ENCODE measurements at places on chromosomes 4 and X.

GRCh38 chr4:41652971-41653370, 95.6 kb downstream of the PHOX2B start:
- H3K36me3 ChIP-seq: no peaks in the 10 kb centered on the region
- no peaks in the 10 kb centered on the region for H3K27me3 ChIP-seq
- no peak overlapping the region for H3K27ac ChIP-seq
- no peak overlapping the region for H3K4me3 ChIP-seq

DNA sequence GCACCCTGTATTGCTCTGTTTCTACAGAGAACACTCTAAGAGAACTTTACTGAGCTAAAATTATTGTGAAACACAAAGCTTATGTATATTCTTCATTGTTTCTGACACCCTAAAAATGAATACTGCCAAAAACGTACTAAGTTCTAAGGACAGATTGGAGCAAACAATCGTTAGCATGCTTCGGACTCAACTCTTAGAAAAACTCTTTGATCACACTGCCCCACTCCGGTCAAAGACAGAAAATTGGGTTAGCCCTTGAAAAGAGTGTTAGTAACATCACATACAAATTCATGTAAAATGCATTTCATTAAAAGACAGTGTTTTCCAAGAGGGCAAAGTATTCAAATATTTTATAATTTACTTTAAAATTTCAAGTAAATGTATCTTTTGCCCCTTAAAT, 177.4 kb downstream of the DCHS2 start:
- no peak overlapping the region for H3K27ac ChIP-seq
- H3K4me3 ChIP-seq: no peak overlapping the region
- no peak for DNase-seq
- H3K36me3 ChIP-seq: no peaks in the 10 kb centered on the region

DNA sequence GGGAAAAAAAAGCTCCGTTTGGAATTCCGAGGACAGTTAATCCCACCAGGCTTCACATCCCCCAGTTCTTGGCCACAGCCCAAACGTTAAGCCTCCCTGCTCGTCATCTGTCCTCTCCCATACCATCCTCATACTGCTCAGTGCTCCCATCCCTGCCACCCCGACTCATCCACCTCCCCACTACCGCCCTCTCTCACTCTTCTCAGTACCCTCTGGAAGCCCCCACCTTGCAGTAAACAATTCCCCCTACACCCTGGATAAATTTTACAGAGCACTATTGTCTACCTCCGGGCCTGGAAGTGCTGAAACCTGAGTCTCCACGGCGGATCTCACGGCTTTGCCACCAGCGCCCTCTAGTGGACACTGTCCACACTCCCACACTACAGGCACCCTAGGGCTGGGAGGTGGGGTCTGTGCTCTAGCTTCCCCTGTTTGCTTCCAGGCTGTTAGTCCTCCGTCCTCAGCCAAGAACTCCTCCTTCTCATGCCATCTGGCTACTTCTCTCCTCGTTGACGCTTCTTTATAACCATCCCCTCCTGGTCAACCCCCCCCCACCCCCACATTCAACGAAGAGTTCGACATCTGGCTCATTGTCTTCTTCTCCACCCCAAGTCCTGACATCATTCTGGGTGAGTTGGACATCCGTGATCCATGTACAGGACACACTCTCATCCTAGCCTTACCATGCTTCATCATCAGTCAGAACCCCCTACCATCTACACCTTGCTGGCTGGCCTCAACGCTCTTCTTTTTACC, 54.5 kb downstream of the RTL9 start:
- no peaks in the 10 kb centered on the region for H3K36me3 ChIP-seq
- no peaks in the 10 kb centered on the region for H3K4me1 ChIP-seq
- no peaks in the 10 kb centered on the region for H3K27me3 ChIP-seq
- no peak overlapping the region for H3K27ac ChIP-seq
- H3K4me3 ChIP-seq: no peak overlapping the region

- H3K4me1 ChIP-seq: no peaks in the 10 kb centered on the region
- no peak overlapping the region for H3K4me3 ChIP-seq
- no peaks in the 10 kb centered on the region for H3K27me3 ChIP-seq
- H3K27ac ChIP-seq: no peak overlapping the region
- no peak for DNase-seq
- no peaks in the 10 kb centered on the region for H3K36me3 ChIP-seq
Measured at GRCh38 chrX:52424656-52425055, 55.8 kb downstream of the XAGE2 start.

GRCh38 chr4:188986271-188986689, 847.0 kb downstream of the TRIML1 start:
- no peak overlapping the region for H3K27ac ChIP-seq
- DNase-seq: no peak
- H3K4me3 ChIP-seq: no peak overlapping the region
- no peaks in the 10 kb centered on the region for H3K4me1 ChIP-seq
- H3K27me3 ChIP-seq: no peaks in the 10 kb centered on the region

DNA sequence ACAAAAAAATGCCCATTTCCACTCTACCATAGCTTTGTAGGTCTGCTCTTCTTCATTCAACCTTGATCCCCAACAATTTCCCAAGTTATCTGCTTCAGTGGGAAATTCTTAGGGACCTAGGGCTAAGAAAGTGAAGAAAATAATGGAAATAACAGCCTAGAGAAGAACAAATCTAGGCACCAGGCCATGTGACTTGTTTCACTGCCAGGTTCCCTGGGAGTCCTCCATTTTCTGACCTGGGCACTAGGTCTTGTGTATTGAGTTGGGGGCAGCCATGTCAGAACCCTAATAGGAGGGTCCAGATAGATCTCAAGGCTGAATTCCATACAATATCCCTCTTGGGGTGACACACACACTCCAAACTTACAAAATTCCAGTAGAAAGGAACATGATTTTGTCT, 194.6 kb upstream of the STK26 start:
- no peak for DNase-seq
- no peak overlapping the region for H3K4me3 ChIP-seq
- H3K4me1 ChIP-seq: no peaks in the 10 kb centered on the region

- H3K27ac ChIP-seq: peak overlapping the region; percentile 80
- peaks cover 88% of the 10 kb centered on the region for H3K4me1 ChIP-seq
- no peaks in the 10 kb centered on the region for H3K27me3 ChIP-seq
- H3K36me3 ChIP-seq: peaks cover 5% of the 10 kb centered on the region
- DNase-seq: peak; percentile 86
Measured at GRCh38 chrX:19747652-19748610, 139.5 kb downstream of the SH3KBP1 start.

DNA sequence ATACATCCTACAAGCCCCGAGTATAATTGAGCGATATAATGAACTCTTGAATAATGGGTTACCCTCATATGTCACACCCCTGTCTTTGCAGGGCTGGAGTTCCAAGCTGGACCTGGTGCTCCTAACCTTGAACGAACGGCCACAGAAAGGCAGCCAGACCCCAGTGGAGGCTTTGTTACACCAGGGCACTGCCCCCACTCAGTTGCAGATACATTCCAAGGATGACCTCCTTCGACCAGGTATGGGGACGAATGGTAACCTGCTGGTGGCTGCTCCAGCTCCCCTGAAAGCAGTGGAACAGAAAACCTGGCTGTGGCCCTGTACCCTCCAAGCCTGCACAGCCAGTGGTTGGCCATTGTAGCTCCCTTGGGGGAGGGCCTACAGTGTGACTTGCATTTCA, 56.6 kb upstream of the CCDC149 start:
- H3K4me1 ChIP-seq: no peaks in the 10 kb centered on the region
- DNase-seq: no peak
- no peak overlapping the region for H3K27ac ChIP-seq

- H3K4me3 ChIP-seq: no peak overlapping the region
- no peaks in the 10 kb centered on the region for H3K4me1 ChIP-seq
- no peak for DNase-seq
- no peak overlapping the region for H3K27ac ChIP-seq
- H3K27me3 ChIP-seq: no peaks in the 10 kb centered on the region
Measured at GRCh38 chrX:42490111-42490510, 287.9 kb downstream of the PPP1R2C start.

DNA sequence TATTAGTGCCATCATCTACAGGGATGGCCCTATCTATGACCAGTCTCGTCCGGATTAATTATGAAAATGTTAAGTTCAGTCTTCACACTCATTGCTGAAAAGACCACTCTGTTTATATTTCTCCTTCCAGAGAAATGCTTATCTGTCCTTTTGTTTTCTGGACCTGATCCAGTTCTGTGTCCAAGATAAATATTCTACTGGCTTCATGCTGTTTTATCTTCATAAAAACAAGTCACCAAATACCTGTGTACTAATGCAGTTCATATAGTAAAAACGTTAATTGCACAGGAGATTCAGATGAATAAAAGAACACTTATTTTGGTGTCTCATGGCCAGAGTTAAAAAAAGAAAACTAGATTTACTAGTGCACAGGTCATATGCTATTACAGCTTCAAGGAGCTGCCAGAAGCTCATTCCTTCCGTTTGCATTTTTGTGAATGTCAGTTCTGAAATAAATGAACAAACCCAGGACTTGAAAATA, 17.3 kb downstream of the FNIP2 start:
- DNase-seq: no peak
- no peak overlapping the region for H3K27ac ChIP-seq
- no peaks in the 10 kb centered on the region for H3K36me3 ChIP-seq
- no peak overlapping the region for H3K4me3 ChIP-seq

- H3K4me1 ChIP-seq: no peaks in the 10 kb centered on the region
- DNase-seq: no peak
- no peak overlapping the region for H3K27ac ChIP-seq
- no peaks in the 10 kb centered on the region for H3K27me3 ChIP-seq
- no peaks in the 10 kb centered on the region for H3K36me3 ChIP-seq
Measured at GRCh38 chr4:58214376-58214775, 1104.2 kb upstream of the IGFBP7 start.

GRCh38 chr4:123037804-123038203, 115.4 kb upstream of the NUDT6 start:
- no peaks in the 10 kb centered on the region for H3K36me3 ChIP-seq
- H3K4me1 ChIP-seq: no peaks in the 10 kb centered on the region
- H3K27ac ChIP-seq: no peak overlapping the region
- DNase-seq: no peak
- no peaks in the 10 kb centered on the region for H3K27me3 ChIP-seq

GRCh38 chr4:53653484-53654053, 62.3 kb upstream of the LNX1 start:
- no peaks in the 10 kb centered on the region for H3K36me3 ChIP-seq
- no peaks in the 10 kb centered on the region for H3K4me1 ChIP-seq
- no peaks in the 10 kb centered on the region for H3K27me3 ChIP-seq
- no peak for DNase-seq

DNA sequence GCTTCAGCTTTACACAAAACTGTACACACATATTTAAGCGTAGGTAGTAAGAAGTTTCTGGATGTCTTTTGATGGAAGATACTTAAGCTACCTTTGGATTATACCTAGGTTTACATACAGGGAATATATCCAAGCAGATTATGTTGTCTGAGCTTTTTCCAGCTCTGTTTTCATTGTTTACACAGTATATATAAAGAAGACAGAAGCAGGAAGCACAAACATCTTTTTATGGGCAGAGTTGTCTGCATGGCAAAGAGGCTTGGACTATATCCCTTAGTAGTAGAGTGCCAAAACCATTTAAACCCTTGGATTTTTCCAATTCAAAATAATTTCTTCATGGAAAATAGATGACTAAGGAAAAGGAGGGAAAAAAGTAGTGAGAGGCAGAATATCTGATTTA, 329.4 kb upstream of the AGA start:
- H3K27ac ChIP-seq: no peak overlapping the region
- no peak for DNase-seq
- H3K4me1 ChIP-seq: no peaks in the 10 kb centered on the region
- no peak overlapping the region for H3K4me3 ChIP-seq
- no peaks in the 10 kb centered on the region for H3K27me3 ChIP-seq
- H3K36me3 ChIP-seq: no peaks in the 10 kb centered on the region

- no peak overlapping the region for H3K4me3 ChIP-seq
- no peaks in the 10 kb centered on the region for H3K36me3 ChIP-seq
- H3K27me3 ChIP-seq: peaks cover 4% of the 10 kb centered on the region
- H3K4me1 ChIP-seq: no peaks in the 10 kb centered on the region
- DNase-seq: no peak
- no peak overlapping the region for H3K27ac ChIP-seq
Measured at GRCh38 chr4:121554382-121554781, 142.4 kb downstream of the ANXA5 start.

- H3K27ac ChIP-seq: no peak overlapping the region
- DNase-seq: no peak
- no peaks in the 10 kb centered on the region for H3K4me1 ChIP-seq
- H3K36me3 ChIP-seq: no peaks in the 10 kb centered on the region
- no peaks in the 10 kb centered on the region for H3K27me3 ChIP-seq
- H3K4me3 ChIP-seq: no peak overlapping the region
Measured at GRCh38 chr4:142452161-142452855, 393.8 kb downstream of the INPP4B start.

GRCh38 chrX:40494005-40494404, 86.8 kb upstream of the ATP6AP2 start:
- H3K4me1 ChIP-seq: no peaks in the 10 kb centered on the region
- H3K36me3 ChIP-seq: no peaks in the 10 kb centered on the region
- no peak for DNase-seq

DNA sequence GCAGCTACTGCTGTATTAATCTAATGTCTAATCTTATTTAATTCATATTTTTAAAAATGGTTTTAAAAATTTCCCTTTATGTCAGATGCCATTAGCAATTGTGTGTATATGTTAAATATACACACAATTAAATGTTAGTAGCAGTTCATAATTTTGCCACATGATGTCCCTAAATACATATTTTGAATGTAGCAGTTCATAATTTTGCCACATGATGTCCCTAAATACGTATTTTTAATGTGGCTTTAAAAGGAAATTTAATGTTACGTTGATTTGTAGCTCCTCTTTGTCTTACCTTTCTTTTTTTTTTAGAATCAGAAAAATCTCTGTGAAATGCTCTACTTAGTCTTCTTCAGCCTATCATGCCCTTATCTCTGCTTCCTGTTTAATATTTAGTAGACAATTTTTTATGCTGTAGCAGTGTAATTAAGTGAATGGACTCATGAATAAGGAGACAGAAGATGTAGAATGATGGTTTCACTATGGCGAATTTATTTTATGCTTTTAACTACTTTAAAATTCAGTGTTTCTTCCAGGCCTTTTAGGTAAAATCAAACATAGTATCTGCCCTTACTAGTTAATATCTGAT, 26.1 kb downstream of the RBM46 start:
- H3K27me3 ChIP-seq: no peaks in the 10 kb centered on the region
- no peak overlapping the region for H3K27ac ChIP-seq
- DNase-seq: no peak
- no peaks in the 10 kb centered on the region for H3K36me3 ChIP-seq

GRCh38 chrX:2261831-2262667, 238.7 kb downstream of the DHRSX start:
- no peaks in the 10 kb centered on the region for H3K36me3 ChIP-seq
- H3K4me1 ChIP-seq: no peaks in the 10 kb centered on the region
- no peak for DNase-seq
- no peaks in the 10 kb centered on the region for H3K27me3 ChIP-seq
- no peak overlapping the region for H3K27ac ChIP-seq
- H3K4me3 ChIP-seq: no peak overlapping the region

DNA sequence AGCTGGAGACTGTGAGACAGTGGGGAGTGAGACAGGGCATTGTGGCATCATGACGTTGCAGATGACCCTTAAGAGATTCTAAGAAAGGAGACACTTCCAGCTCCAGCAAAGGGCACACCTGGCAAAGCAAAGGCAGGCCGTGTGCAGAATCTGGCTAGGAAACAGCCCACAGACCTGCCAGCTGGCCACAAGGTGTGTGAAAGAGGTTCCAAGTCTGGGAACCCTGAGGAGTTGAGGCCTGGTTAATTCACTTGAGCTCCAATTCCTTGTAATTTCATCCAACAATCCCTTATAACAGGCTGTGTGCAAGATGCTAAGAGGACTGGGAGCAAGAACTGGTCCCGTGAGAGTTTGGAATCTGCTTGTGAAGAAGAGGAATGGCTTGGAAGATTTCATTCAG, 72.8 kb upstream of the FAM9A start:
- H3K4me3 ChIP-seq: no peak overlapping the region
- H3K36me3 ChIP-seq: no peaks in the 10 kb centered on the region
- no peak overlapping the region for H3K27ac ChIP-seq

Measured in naive thymus-derived CD4-positive, alpha-beta T cell (primary cell).